Thoracic aorta (tissue), 2 donors: ENCODE measurements at places on chromosomes 7 and 10. TPM values are rescaled to one million over a fixed set of nuclear protein-coding genes. Genes with fewer than 3 reads are reported as not detected.

DNA sequence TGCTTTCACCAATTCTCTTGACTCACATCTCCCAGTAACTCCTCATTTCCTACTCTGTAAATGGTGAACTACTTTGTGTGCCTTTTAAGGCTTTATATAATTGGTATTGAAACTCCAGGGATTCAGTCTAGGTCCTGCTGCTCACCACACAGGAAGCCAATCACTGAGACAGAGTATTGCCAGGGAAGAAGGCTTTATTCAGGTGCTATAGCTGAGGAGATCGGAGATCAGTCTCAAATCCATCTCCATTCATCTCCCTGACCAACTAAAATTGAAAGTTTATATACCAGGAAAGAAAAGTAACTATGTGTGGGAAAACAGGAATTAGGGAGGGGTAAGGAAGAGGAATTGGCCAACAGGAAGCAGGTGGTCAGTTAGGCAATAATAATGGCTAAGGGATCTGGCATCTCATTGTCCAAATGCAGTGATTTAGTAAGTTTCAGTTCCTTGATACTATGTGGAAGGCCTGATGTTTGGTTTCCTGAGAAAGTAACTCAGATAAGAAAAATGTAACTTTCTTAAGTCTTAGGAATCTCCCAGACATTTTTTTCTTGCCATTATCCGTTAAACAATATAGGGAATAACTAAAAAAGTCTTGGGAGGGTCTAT is 10.2 kb upstream of the SDHAF3 start:
- DNase-seq = no peak

DNA sequence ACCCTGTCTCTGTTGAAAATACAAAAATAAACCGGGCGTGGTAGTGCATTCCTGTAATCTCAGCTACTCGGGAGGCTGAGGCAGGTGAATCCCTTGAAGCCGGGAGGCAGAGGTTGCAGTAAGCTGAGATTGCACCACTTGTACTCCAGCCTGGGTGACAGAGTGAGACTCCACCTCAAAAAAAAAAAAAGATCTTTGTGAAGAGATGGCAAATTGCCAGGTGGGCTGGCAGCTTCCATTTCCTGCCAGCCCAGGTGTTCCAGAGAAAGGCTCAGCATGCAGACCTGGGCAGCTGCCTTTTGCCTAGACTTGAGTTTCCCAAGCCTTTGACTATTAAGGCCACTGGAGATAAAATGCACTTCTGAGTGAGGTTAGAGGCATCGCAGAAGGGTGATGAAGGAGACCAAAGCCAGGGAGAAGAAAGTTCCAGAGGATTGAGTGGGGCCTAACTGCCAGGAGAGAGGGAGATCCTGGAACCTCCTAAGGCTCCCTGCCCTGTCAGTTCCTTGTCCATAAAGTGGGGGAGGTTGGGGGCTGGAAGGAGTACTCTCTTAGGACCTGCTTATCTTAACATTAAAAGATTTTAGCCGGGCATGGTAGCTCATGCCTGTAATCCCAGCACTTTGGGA is 10.0 kb upstream of the DDIT4 start:
- no peak for DNase-seq

- DNase-seq = no peak
Measured at GRCh38 chr7:149568218-149568617, 70.6 kb upstream of the ZNF746 start.

- DNase-seq = no peak
Measured at GRCh38 chr7:80105701-80106408, 28.8 kb upstream of the GNAI1 start.

GRCh38 chr10:74575912-74576311 is 250.5 kb upstream of the KAT6B start:
- DNase-seq = no peak

DNA sequence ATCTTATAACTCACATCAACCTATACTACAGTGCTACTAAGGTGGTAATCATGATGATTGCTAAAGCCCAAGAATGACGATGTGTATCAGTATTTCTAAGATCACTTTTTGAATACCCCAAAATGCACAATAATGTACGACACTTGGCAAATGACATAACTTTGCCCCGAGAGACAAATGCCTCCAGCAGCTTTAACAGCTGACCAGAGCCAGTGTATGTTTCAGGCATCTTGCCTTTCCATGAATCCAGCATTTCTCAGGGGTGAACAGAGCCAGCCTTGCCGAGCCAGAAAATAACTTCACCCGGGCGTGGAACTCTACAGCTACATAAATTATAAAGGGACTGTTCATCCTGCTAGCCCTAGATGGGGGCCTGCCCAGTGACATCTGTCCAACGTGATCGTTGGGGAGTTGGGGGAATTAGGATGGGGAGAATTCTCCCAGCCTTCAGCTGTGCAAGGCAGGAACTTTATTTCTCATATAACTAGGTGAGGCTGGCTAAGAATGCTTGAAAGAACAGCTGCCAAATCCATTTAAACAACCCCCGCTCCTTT is 1.8 kb downstream of the IGFBP3 start:
- no peak for DNase-seq

DNA sequence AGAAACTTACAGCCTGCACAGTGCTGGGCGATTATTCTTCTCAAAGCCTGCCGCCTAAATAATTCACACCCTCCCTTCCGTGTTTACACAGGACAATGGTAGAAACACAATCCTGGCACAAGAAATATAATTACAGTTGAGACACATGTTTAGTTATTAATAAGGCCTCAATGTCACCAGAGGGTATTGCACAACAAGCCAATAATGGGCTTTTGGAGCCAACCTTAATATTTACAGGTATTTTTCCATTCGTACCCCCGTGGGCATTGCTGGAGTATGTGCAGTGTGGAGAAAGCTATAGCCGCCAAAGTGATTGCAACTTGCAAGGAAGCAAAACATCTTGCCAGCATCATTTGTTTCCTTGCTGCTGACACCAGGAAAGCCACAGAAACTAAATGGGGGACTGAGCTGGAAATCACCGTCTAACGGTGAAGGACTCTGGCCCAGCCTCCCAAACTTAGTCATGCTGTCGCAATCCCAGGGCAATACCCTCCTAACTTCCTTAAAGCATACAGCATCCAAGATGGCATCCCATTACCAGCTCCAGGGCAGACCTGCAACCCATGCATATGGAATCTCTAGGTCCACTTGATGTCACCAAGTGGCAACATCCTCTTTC is 8.6 kb downstream of the CALN1 start:
- no peak for DNase-seq

DNA sequence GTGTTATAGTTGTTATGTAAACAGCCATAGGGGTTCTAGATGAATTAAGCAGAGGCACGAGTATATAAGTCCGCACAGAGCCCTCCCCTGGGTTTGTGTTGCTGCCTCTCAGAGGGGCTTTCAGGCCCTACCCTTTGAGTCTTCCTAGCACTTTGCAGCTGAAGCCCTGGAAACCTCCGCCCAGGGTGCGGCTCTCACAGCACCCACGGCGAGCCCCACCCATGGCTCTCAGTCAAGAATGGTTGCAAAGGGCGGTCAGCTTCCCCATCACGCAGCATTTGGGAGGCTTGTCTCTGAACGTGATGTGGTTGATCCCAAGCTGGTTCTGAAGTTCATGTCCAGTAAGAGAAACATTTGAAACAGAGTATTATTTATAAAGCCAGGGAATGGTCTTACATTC is 18.8 kb upstream of the INSIG1 start:
- no peak for DNase-seq

The CTAGE4 gene
- total RNA-seq = 5.8 TPM

The POU6F2 gene
- total RNA-seq = not detected

The ADAM22 gene
- total RNA-seq = 5.0 TPM

The CCDC3 gene
- 127 TPM for total RNA-seq

The ZNF853 gene
- 12.7 TPM for total RNA-seq

The ITIH5 gene
- 15.9 TPM for total RNA-seq

The PVRIG gene
- total RNA-seq = not detected

The ZNF727 gene
- total RNA-seq = 3.7 TPM

The RBM48 gene
- total RNA-seq = 16.4 TPM
